NK-92 treated with Interleukin-12 subunit alpha and Interleukin-12 subunit beta, amount 100 ng/mL, for 24 hours (cell line): ENCODE measurements at places on chromosomes 6 and 20.

GRCh38 chr6:36095497-36096391 is 34.6 kb upstream of the MAPK13 start:
- DNase-seq, result no peak

DNA sequence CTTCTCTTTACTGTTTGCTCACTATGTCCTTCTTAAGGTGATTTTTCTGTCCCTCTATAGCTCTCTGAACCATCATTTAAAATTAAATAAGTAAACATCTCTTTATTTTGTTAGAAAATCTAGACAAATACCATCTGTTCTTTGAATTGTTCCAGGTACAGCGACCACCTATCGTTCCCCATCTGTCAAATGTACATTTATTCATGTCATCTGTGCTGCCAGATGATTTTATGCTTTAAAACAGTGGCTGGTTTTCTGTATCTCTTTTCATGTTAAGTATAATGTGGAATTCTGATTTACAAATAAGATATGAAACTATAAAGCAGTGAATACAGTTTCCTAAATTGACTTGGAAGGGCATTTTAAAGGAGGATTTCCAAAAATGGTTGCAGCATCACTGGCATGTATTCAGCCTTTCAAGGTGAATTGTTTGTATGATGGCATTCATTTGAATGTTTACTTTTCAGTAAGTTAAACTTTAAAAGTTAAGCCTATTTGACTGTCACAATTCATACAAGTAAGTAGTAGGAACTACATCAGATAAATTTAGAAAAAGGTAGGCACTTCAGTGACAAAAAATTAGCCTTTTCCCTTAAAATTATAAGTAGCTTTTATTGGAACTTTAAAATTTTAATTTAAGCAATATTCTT is 92.6 kb upstream of the CLVS2 start:
- no peak for DNase-seq

GRCh38 chr6:164756142-164756541 is 553.3 kb downstream of the C6orf118 start:
- no peak for DNase-seq

GRCh38 chr6:75272145-75272840 is 12.3 kb downstream of the TMEM30A start:
- DNase-seq, result no peak

- no peak for DNase-seq
Observed at GRCh38 chr6:106186714-106187113, 100.6 kb downstream of the PRDM1 start.

DNA sequence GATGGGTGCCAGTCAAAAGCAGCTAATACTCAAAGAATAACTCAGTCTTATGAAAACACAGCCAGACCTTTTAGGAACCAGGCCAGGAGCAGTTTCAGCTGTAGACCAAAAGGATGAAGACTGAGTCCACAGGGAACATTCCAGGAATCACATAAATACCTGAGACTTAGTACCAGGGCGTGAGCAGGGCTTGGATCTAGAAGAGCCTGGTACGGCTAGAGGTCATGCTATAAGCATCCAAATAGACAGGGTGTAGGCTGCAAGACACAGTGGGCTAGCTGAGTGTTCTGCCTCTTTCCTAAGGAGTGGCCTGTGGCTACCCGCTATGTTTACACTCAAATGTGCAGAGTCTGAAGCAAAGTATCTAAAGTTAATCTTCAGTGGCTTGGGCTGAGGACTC is 29.5 kb upstream of the LRRC1 start:
- no peak for DNase-seq

- DNase-seq, result no peak
Observed at GRCh38 chr6:328136-328670, 35.9 kb downstream of the DUSP22 start.
